ENCODE measurements at places on chromosomes 12 and 14.

DNA sequence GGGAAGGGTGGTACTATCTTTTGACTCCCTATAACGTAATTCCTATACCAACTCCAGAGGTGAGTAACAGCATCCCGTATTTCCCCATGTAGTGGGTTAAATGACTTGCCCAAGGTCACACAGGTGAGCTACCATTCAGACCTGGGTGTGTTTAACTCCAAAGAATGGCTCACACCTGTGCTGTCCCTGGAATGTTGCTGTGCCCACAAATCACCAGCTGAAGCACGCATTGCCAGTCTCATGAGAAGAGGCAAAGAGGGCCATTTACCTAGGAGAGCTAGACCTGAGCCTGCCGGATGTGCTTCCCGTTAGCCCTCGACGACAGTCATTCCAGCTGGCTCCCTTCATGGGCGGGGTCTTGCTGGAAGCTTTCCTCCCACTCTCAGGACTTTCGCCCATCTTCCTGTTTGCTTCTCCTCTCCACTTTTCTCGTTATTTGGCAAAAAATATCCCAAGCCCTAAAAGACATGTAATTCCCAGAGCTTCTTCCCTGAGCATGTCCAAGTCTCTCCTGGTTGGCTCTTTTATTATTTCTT, 106.6 kb upstream of the VASH1 start:
- DNase-seq = peak; percentile 41

GRCh38 chr12:91194500-91194899, 11.9 kb upstream of the DCN start:
- DNase-seq = peak; percentile 12

DNA sequence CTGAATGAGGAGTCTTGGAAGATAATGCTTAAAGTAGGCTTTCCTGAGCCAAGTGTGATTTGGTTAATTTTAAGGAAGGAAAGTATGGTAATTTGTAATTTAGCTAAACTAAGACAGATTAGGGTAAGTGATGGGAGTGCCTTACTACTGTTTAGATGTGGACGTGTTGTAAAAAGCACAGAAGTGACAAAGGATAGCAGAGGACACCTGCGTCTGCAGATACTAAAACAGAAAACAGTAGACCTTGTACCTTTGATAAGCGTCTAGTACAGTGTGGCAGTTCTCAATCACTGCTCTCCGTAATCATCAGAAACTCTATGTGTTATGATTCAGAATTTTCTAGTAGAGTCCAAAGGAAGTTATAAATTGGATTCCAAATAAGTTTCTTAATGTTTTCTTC, 58.0 kb downstream of the MIA2 start:
- DNase-seq = no peak

DNA sequence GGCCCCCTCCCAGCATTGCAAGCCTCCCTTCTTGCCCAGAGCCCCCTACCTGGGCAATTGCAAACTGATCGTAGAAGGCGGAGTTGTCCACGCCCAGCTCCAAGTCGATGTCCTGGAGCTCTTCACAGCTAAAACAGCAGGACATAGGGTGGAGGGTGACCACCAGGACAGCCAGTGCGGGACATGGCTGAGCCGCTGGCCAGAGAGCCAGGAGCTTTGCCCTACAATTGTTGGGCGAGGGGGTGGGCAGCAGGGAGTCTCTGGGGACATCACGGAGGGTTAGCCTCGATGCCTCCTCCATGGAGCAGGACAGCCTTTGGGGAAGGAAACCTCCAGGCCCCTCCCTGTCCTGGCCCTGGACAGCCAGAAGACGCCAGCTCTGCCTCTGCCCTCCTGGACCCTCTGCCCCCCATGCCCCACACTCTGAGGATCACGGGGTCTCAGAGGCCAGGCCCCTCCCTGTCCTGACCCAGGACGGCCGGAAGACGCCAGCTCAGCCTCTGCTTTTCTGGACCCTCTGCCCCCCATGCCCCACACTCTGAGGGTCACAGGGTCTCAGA, 9.4 kb downstream of the TMEM179 start:
- DNase-seq = no peak

GRCh38 chr12:126950266-126950665, 1316.7 kb upstream of the TMEM132C start:
- no peak for DNase-seq

- DNase-seq = no peak
Observed at GRCh38 chr12:29676676-29677075, 107.1 kb downstream of the TMTC1 start.

GRCh38 chr14:94906577-94906976, 136.7 kb upstream of the GSC start:
- DNase-seq = no peak

DNA sequence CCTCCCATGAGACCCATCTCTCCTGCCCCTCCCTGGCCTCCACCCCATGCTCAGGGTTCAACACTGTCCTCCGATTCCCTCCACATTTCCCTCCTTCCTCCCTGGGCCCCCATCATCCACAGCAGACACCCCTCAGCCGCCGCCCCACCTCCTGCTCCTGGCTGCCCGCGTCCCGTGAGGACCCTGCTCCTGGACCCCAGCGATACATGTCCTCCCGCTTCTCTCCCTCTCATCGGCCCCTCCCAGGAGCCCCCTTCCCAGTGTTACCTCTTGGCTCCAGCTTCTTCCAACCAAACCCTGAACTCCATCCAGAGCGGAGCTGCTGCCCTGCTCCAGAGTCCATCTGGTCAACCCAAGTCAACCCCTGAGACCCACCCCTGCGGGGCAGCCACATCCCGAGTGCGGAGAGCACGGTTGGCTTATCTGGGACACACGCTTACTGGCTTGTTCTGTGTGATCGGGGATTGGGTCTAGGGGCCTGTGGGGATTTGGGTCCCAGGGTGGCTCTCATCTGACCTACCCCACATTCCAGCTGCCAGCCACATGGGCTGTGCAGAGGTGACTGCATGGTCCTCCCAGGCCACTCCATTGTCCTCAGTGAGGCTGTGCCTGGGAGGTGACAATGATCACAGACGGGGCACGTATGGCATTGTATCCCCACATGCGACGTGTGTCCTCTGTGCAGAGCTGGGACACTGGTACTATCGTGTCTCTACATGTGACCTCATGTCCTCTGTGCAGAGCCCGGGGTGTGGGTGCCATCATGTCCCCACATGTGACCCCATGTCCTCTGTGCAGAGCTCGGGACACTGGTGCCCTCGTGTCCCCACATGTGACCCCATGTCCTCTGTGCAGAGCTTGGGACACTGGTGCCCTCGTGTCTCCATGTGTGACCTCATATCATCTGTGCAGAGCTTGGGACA, 333.6 kb downstream of the ADGRD1 start:
- DNase-seq = no peak

- peak; percentile 90 for DNase-seq
Observed at GRCh38 chr12:109763201-109763841, 49.7 kb downstream of the FAM222A start.

DNA sequence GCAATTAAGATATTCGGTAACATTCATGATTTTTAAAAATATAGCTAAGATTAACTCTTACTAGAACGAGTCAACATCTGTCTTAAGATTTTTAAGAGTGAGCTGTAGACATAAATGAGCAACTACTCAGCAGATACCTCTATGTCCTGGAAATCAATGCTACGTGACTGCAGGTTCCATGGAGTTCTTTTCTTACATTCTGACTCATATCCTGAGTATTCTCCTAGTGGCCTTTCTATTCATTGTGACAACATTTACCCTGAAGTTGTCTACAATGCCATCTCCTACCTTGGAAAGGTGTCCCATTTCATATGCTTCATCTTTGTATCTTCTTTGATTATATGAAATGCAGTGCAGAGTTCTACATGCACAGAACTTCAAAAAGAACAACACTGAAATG, 59.9 kb downstream of the PKP2 start:
- peak; percentile 49 for DNase-seq

GRCh38 chr14:67111022-67111421, 78.2 kb upstream of the GARIN2 start:
- DNase-seq = no peak

DNA sequence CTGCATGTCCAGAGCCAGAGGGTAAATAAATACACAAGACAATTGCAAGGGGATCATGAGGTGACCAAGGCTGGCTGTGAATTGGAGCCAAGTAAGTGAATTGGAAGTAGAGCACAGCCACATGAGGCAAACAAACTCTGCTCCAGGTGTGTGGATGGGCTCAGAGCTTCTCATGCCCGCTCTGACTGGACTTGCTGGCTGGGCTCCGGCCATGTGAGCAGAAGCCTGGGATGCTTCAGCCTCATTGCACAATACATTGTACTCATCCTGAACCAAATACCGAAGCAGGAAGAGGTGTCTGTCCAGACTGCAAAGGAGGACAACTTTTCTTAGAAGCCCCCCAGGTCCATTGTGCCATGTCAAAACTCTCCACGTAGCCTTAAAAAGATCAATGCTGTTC, 193.0 kb downstream of the TTC8 start:
- no peak for DNase-seq
